Activated CD4-positive, CD25-positive, alpha-beta regulatory T cell (primary cell): ENCODE measurements at places on chromosomes 4 and X.

GRCh38 chr4:26819478-26820095 is 41.1 kb upstream of the STIM2 start:
- DNase-seq = no peak

- DNase-seq = no peak
These were observed 36.4 kb downstream of the NLRP2B start for GRCh38 chrX:57643698-57644097.

DNA sequence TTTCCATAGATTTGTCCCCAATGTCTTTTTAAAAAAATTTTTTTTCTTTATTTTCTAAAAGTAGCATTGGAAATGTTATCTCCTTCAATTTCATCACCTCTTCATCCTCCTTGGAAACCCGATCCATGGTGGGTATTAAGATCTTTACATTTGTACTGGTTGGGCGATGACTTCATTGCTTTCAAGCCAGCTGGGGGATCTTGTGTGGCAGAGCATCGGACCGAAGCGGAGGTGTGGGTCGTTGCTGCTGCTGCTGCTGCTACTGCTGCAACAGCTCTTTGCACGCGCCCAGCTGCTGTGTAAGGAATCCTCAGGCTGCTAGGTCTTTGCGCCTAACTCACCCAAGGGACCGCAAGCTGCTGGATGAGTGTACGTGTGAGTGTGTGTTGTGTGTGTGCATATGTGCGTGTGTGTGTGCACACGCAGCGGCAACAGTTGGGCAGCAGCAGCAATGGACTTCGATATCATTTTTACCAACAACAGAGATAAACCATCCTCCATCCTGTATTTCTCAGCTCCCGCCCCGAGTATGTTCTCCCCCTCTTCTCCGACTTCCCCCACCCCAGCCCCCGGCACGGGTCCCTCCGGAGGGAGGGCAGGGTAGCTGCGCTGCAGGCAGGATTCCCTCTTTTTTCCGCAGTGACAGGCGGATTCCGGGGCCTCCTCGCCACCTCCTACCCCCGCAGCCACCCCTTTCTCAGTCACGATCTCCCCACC is 768 bp upstream of the CDKL5 start:
- DNase-seq = no peak

GRCh38 chr4:76156635-76157034 is 8.4 kb upstream of the NUP54 start:
- DNase-seq = no peak

DNA sequence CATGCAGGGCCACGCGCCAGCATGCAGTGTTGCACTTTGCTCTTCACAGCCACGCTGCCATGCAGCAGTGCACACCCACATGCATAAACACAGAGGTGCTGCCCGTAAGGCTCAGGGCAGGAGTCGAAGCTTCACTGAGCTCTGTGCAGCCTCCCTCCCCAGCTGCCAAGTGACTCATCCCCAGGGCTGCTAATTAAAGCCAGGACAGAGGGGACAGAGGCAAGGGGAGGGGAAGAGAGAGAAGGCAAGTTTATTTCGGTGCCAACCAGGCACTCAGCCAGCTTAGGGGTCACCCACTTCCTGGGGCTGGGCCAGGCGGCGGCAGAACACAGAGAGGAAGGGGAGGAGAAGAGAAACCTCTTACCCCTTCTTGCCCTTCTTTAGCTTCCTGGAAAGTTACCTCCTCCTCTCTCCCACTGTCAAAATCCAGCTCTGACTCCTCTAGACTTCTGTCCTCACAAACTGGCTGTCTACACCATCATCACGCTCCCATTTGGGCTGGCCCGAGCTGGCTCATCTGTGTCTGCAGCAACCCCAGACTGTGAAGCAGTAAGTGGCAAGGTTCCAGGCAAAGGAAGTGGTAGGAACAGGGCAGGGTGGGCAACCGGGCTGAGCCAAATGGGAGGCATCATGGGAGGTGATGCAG is 6.2 kb upstream of the IQSEC2 start:
- no peak for DNase-seq

GRCh38 chrX:52261463-52262194 is 76.9 kb downstream of the MAGED4 start:
- peak; percentile 72 for DNase-seq

DNA sequence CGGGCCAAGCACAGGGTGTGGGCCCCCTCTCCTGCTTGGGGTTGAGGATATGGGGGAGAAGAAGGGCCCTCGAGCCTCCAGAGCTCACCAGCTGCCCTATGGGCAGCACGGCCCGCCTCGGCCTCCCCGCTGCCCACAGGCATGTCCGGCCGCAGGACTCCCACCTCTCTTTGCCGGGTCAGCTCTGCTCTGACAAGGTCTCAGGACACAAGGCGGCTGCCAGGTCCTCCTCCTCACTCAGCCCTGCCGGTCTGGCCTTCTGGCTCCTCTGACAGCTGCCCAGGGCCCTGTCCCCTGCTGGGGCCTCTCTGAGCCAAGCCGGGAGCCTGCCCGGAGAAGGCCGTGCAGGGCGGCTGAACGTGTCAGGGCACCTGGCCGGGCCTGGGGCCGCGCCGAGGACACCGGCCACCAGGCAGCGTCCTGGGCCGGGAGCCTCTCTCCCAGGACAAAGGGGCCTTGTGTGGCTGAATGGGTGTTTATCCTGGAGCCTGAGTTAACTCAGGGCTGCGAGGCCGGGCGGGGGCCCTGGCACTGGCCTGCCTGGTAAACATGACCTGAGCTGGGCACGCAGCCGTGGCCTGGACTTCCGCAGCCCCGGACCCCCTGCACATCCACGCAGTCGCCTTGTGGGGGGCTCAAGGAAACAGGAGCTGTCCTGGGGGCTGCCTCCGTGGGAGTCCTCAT is 25.7 kb downstream of the TACC3 start:
- no peak for DNase-seq

DNA sequence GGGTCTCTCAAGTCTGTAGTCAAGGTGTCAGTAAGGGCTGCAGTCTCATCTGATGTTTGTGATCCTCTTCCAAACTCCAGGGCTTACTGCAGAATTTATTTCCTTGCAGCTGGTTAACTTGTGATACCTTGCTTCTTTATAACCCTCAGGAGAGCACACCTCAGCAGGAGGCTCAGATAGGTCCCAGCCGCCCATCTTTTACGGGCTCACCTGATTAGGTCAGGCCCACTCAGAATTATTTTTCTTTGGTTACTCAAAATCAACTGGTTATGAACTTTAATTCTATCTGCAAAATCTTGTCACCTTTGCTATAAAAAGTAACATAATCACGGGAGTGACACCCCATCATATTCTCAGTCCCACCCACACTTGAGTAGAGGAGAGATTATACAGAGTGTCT is 99.9 kb upstream of the BEND4 start:
- DNase-seq = no peak

DNA sequence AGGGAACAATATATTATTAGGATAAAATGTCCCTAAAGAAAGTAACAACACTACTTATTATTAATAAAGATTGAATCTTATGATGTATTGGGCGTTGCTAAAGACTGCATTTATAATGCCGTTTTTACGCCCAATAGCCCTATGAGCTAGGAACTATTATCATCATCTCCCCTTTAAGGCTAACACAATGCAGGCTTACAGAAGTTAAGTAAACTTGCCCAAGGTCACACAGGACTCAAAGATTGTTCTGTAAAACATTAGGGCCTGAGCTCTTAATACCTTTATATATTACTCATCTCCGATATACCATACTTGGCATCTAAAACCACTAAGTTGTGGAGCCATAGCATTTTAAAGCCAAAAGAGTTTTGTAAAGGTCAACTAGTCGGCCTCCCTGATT is 149.5 kb downstream of the FAM13A start:
- no peak for DNase-seq

- DNase-seq = no peak
These were observed 366.6 kb downstream of the GASK1B start for GRCh38 chr4:157806184-157806583.

DNA sequence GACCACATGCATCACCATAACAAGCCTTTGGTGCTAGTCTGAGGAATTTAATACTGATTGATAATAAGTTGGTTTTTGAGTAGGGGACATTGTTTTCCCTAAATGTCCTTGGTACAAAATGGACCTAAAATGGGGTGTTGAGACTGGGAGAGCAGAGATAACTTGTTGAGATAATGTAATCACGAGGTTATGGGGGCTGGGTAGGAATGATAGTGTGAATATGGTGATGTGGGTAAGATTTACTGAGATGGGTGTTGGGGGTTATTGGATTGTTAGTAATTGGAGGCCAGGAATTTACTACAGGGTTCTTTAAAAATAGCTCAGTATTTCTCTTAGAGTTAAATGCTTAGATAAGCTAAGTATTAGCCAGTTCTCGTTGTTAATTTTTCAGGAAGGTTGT is 3.9 kb downstream of the BMP2K start:
- DNase-seq = no peak

GRCh38 chr4:105149771-105150170 is 3.1 kb downstream of the TET2 start:
- no peak for DNase-seq

GRCh38 chr4:103497692-103498091 is 222.1 kb downstream of the TACR3 start:
- no peak for DNase-seq

DNA sequence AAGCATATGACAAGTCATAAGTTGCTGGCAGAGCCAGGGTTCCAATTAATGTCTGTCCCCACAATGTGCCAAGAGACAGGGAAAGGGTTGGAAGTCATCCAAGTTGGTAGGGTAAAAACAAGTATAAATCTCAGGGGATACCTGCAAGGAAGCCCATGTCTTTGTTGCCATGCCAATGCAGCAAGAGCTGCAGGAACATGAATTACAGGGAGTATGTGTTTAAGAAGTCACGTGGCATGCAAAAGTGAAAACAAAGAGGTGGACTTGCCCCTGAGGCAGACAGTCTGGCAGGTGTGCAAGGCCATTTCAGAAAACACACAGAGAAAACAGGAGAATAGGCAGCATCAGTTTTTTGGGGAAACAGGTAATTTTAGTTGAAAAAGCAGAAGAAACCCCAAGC is 29.4 kb downstream of the C4orf51 start:
- DNase-seq = no peak

DNA sequence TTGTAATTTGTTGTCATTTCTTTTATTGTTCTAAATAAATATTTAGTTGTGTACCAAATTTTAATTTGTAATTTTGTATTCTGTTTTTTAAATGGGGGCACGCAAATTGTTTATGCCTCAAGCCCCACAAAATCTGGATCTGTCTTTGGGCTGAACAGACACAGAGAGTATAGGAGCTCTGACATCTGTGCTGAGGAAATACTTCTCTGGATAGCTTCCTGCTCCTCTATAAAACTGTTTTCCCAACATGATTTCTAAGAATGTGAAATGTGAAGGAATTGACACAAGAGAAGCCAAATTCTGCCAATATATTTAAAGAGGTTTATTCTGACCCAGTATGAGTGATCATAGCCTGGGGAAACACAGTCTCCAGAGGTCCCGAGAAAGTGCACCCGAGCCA is 93.0 kb downstream of the IL13RA2 start:
- no peak for DNase-seq

- DNase-seq = no peak
These were observed 110.6 kb downstream of the PHKA2 start for GRCh38 chrX:18873189-18873791.

- peak; percentile 37 for DNase-seq
These were observed 95.6 kb downstream of the AFAP1 start for GRCh38 chr4:7843831-7844593.

- DNase-seq = no peak
These were observed 335.9 kb upstream of the AADAT start for GRCh38 chr4:170425521-170426143.

DNA sequence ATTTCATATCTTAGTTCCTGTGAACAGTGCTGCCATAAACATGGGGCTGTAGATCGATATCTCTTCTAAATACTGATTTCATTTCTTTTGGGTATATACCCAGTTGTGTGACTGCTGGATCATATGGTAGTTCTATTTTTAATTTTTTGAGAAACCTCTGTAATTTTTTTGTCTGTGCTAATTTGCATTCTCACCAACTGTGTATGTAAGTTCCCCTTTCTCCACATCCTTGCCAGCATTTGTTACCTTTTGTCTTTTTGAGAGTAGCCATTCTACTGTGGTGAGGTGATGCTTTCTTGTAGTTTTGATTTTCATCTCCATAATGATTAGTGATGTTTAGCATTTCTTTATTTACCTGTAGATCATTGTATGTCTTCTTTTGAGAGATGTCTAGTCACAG is 2086.5 kb upstream of the TENM3 start:
- no peak for DNase-seq

GRCh38 chr4:38306482-38307071 is 346.4 kb downstream of the PTTG2 start:
- no peak for DNase-seq

GRCh38 chr4:3419836-3420605 is 21.7 kb upstream of the HGFAC start:
- no peak for DNase-seq
